ENCODE measurements at places on chromosomes 6 and 20.
A peak's percentile ranks its signal among the peaks of the same experiment; 100 is the strongest.

- no peak for DNase-seq
Measured at GRCh38 chr6:84021625-84022024, 11.9 kb upstream of the MRAP2 start.

DNA sequence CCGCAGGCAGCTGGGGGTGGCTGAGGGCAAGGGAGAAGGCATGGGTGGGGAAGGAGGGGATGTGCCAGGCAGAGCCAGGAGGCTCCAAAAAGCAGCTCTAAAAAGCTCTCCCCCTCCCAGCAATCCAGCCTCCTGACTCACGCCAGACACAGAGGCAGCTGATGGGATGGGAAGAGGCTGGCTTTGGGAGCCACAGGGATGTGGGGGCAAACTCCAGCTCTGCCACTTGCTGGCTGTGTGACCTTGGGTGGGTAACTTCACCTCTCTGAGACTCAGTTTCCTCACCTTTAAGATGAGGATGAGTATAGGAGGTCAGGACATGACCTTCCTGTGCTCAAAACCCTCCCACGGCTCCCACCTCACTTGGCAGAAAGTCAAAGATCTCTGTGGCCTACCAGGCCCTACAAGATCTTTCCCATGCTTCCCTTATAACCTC is 148.9 kb downstream of the CEBPB start:
- DNase-seq, result peak; percentile 37

DNA sequence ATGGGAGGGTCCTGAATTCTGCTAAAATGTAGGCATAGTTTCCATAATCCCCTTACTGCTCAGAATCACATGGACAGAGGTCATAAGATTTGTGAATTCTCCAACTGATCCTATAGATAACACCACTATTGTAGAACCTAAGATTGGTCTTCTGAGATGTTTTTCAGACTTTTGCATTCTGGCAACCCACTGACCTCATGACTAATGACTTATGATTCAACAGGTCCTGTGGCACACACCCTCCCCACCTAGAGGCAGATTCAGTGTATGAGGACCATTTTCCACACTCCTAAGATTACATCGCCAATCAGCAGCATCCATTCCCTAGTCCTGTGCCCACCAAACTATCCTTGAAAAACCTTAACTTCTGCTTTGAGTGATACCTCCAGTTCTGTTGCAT is 207.2 kb downstream of the BTBD9 start:
- DNase-seq, result no peak

GRCh38 chr6:169968541-169969270 is 217.3 kb downstream of the ERMARD start:
- DNase-seq, result no peak

- no peak for DNase-seq
Measured at GRCh38 chr6:140879946-140880345, 1252.8 kb upstream of the GJE1 start.

GRCh38 chr6:111791415-111791814 is 81.8 kb downstream of the FYN start:
- no peak for DNase-seq

DNA sequence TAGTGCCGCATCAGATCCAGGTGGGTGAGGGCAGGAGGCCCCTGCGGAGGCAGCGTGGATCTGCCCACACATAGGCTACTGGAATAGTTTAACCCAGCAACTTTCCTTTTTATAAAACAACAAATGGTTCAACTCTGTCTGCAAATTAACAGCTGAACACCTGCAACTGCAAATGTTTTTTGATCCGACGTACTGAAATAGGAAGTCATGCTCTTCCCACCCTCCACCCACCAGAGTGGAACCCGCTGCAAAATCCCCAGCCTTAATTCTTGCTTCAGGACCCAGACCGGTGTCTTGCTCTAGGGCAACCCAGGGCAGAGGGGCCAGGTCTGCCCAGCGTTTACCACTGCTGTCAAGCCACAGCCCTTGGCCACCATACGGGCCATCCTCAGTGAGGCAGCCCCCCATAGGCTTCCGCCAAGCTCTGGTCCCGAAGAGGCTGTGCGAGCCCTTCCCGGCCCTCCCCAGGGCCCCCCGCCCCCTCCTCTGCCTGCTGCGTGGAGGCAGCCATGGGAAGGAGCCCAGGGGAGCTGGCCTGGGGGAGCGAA is 334.3 kb downstream of the ZFAND3 start:
- no peak for DNase-seq

GRCh38 chr6:36627801-36628246 is 33.7 kb downstream of the SRSF3 start:
- DNase-seq, result no peak

GRCh38 chr6:123024976-123025375 is 28.9 kb downstream of the CLVS2 start:
- no peak for DNase-seq

All from activated CD4-positive, alpha-beta T cell treated with anti-CD3 and anti-CD28 coated beads, Interleukin-10, Interleukin-2, amounts not matched to agents 100 ng/mL and 50 ng/mL, durations not matched to agents 16 hours and 8 hours (primary cell).